Naive thymus-derived CD8-positive, alpha-beta T cell (primary cell): ENCODE measurements at places on chromosomes 11 and 22. TPM values are rescaled to one million over a fixed set of nuclear protein-coding genes. Genes with fewer than 3 reads are reported as not detected.

The ANO9 gene
- 78.6 TPM for total RNA-seq

The ALG8 gene
- 37.4 TPM for total RNA-seq

The KRTAP5-8 gene
- not detected for total RNA-seq

The MS4A3 gene
- not detected for total RNA-seq

The GP1BB gene
- not detected for total RNA-seq

The RAB36 gene
- total RNA-seq: 1.2 TPM

The SOX10 gene
- not detected for total RNA-seq

The SHANK2 gene
- total RNA-seq: not detected

The C11orf97 gene
- total RNA-seq: not detected

The CAPN1 gene
- total RNA-seq: 106 TPM

The FZD4 gene
- not detected for total RNA-seq

The DDI1 gene
- not detected for total RNA-seq

The OR10G6 gene
- total RNA-seq: not detected

GRCh38 chr11:18907391-18907790, 31.8 kb downstream of the MRGPRX1 start:
- H3K27ac ChIP-seq: no peak overlapping the region
- DNase-seq: no peak
- no peak overlapping the region for H3K4me3 ChIP-seq
- H3K4me1 ChIP-seq: no peaks in the 10 kb centered on the region
- no peaks in the 10 kb centered on the region for H3K36me3 ChIP-seq

DNA sequence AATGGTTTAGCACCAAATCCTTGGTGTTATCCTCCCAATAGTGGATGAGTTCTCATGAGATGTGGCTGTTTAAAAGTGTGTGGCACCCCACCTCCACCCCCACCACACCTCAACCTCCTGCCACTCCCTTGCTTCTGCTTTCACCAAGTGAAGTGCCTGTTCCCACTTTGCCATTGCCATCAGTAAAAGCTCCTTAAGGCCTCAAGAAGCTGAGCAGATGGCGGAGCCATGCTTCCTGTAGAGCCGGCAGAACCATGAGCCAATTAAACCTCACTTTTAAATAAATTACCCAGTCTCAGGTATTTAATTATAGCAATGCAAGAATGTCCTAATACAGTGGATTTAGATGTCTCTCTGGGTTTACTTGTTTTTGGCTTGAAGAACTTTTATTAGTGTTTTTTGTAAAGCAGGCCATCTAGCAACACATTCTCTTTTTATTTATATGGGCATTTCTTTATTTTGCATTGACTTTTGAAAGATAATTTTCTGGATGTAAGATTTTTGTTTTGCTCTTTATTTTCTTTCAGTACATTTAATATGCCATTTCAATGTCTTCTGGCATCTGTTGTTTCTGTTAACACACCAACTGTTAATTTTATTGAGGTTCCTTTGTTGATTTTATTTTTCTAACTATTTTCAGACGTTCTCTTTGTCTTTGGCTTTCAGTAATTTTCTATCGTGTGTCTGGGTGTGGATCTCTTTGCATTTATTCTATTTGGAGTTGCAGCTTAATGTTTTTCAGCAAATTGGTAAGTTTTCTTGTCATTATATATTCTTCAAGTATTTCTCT, 724.5 kb upstream of the CNTN5 start:
- no peak for DNase-seq
- no peaks in the 10 kb centered on the region for H3K27me3 ChIP-seq
- H3K4me1 ChIP-seq: peaks cover 14% of the 10 kb centered on the region
- no peaks in the 10 kb centered on the region for H3K36me3 ChIP-seq

- H3K4me3 ChIP-seq: no peak overlapping the region
- no peaks in the 10 kb centered on the region for H3K4me1 ChIP-seq
- no peaks in the 10 kb centered on the region for H3K36me3 ChIP-seq
- DNase-seq: no peak
- H3K27me3 ChIP-seq: no peaks in the 10 kb centered on the region
- no peak overlapping the region for H3K27ac ChIP-seq
Measured at GRCh38 chr11:100910808-100911207, 218.8 kb downstream of the PGR start.

- no peak overlapping the region for H3K4me3 ChIP-seq
- DNase-seq: no peak
- peaks cover 28% of the 10 kb centered on the region for H3K27me3 ChIP-seq
- H3K4me1 ChIP-seq: peaks cover 14% of the 10 kb centered on the region
Measured at GRCh38 chr11:12824281-12825041, 150.2 kb downstream of the TEAD1 start.

DNA sequence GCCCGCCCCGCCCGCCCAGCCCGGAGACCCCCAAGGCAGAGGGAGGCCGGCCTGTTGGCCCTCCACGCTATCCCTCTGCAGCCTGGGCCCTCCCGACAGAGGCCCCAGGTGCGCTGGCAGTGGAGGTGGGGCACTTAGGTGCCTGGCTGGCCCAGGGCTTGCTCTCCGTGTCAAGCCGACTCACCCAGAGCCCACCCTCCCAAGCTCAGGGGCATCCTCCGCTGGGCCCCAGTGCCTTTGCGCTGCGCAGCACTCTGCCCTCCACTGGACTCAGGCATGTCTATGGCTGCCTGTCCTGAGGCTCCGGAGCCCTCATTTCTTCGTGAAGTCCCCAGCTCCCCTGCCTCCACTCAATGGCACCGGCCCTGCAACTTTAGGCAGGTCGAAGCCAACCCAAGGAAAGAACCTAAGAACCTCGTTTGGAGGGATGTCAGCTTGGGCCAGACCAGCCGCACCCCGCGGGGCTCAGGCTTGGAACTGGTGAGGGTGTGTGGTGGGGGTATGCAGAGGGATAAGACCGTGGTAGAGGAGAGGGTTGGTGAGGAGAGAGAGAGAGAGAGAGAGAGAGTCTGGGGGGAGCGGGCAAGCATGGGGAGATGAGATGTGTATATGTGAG, 6.1 kb downstream of the SMIM45 start:
- no peak for DNase-seq
- H3K27me3 ChIP-seq: peaks cover 3% of the 10 kb centered on the region
- H3K4me3 ChIP-seq: peak overlapping the region; percentile 66
- no peaks in the 10 kb centered on the region for H3K36me3 ChIP-seq

- DNase-seq: no peak
- H3K27me3 ChIP-seq: no peaks in the 10 kb centered on the region
- H3K4me3 ChIP-seq: no peak overlapping the region
Measured at GRCh38 chr22:35568751-35569739, 28.4 kb downstream of the RASD2 start.

DNA sequence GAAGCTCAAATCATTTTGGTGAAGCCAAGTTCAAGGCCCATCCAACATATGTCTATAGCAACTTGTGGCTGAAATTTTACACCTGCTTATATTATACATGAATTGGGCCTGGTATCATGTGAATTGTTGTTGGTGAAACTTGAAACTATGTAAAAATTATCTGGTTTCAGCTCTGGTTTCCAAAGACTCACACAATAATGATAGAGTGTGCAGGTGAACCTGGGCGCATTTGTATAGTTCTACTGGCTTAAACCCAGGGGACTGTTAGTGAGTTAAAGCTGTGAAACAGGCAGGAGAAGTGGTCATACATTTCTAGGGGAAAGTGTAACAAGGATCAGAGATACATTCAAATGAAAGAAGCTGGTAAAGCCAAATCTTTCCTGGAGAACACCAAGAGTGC, 627.3 kb downstream of the METTL15 start:
- no peak overlapping the region for H3K27ac ChIP-seq
- H3K27me3 ChIP-seq: no peaks in the 10 kb centered on the region
- no peak overlapping the region for H3K4me3 ChIP-seq
- no peak for DNase-seq

DNA sequence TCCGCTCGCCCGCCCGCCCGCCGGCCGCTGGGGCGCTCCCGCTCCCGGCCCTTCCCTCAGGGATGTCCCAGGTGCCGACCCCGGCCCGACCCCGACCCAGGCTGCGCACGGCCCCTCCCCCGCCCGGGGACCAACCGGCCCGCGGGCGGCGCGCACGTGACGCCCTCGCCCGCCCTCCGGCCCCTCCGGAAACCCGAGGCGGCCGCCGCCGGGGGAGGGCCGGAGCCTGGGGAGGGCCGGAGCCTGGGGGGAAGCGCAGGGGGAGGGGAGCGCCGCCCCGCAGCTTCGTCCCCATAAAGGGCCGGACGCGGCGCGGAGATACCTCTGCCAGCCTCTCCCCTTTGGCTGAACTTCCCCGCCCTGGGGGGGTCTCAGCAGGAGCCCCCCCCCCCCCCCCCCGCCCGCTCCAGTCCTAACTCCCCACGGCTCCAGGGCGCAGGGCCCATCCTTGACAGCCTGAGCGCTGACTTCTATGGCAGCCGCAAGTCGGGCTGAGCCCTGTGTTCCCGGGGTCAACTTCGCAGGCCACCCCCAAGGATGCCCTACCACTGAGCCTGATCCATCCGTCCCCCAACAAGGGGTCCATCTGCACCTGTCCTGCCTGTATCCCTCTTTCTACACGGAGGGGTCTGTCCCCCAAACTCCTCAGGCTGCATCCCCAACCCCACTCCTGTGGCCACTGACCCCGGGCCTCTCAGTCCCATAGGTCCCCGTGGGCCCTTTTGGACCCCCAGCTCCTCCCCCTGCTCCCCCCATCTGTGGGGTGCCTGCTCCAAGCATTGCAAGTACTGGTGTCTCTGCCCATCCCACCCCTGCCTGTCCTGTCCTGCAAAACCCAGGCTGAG, at the start of gene MAPK12:
MAPK12 (minus strand) TSS at position 69 of the 845 bp plus-strand sequence. CDS start 174 bp downstream, outside the sequence.
- H3K27me3 ChIP-seq: peaks cover 5% of the 10 kb centered on the region
- H3K36me3 ChIP-seq: peaks cover 2% of the 10 kb centered on the region
- DNase-seq: no peak

DNA sequence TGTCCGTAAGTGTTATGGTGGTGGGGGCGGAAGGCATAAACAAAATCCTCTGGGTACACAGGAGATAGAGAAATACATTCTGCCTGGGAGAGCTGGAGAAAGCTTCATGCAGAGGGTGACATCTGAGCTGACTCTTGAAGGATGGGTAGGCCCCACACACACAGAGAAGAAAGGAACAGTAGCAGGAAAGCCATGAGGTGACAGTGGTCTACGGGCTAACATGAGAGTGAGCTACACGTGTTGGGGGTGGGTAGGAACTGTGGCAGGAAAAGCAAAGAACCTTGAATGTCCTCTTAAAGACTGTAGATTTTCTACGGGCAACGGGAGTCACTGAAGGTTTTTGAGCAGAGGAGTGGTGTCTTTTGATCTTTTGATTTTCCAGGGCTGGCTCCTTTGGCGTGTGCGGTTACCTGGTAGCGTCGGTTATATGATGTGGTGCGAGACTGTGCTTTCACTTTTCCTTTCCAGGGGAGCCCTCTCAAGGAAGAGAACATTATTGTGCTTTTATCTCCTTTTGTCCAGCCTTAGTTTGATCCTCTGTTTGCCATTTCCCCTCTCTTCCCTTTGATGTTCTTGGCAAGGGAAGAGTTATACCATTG, 39.7 kb downstream of the ADAMTS8 start:
- H3K4me3 ChIP-seq: peak overlapping the region; percentile 87
- no peaks in the 10 kb centered on the region for H3K36me3 ChIP-seq
- peak overlapping the region; percentile 91 for H3K27ac ChIP-seq

DNA sequence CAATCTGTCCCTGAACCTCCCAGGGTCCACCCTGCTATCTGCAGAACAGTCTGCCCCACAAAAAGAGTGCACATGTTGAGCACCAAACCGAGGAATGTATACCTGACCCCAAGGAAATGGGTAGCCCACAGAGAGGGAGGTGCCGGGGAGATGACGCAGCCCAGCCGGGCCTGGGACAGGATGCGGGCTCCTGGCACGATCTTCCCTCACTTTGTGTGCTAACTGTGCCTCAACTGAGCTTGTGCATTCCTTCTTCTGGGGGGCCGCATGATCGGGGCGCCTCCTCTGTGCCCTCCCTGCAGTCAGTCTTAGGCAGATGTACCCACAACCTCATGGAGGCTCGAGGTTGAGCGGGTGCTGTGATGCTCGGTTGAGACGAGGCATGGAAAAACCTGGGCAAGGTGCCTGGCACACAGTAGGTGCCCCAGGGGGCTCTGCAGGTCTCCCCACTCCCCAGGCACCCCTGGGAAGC, 2.4 kb downstream of the GAS2L1 start:
- H3K4me1 ChIP-seq: peaks cover 9% of the 10 kb centered on the region
- peak overlapping the region; percentile 59 for H3K27ac ChIP-seq
- DNase-seq: no peak
- H3K4me3 ChIP-seq: peak overlapping the region; percentile 3
- H3K36me3 ChIP-seq: no peaks in the 10 kb centered on the region
- H3K27me3 ChIP-seq: peaks cover 45% of the 10 kb centered on the region

- peaks cover 12% of the 10 kb centered on the region for H3K27me3 ChIP-seq
- no peak overlapping the region for H3K4me3 ChIP-seq
- H3K36me3 ChIP-seq: no peaks in the 10 kb centered on the region
- no peaks in the 10 kb centered on the region for H3K4me1 ChIP-seq
Measured at GRCh38 chr11:129710423-129710822, 105.2 kb upstream of the TMEM45B start.

- no peak for DNase-seq
- no peak overlapping the region for H3K27ac ChIP-seq
- no peaks in the 10 kb centered on the region for H3K27me3 ChIP-seq
- H3K4me3 ChIP-seq: no peak overlapping the region
- H3K4me1 ChIP-seq: peaks cover 10% of the 10 kb centered on the region
Measured at GRCh38 chr11:18624161-18624560, 10.0 kb downstream of the SPTY2D1 start.

DNA sequence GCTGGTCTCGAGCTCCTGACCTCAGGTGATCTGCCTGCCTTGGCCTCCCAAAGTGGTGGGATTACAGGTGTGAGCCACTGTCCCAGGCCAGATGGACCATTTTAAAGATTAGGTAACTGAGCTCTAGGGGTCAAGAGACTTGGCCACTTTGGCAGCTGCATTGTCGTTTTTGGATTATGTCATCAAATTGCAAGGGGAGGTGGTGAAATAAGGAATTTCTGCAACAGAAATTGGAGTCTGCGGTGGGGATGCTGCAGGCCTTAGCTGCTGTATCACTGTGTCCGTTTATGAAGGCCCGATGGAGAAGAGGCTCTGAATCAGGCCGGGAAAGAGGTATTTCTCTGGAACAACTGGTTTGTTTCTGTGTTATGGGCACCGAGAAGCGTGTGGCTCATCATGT, 34.6 kb downstream of the PTPRJ start:
- no peaks in the 10 kb centered on the region for H3K27me3 ChIP-seq
- H3K36me3 ChIP-seq: no peaks in the 10 kb centered on the region
- H3K4me1 ChIP-seq: peaks cover 84% of the 10 kb centered on the region
- H3K27ac ChIP-seq: peak overlapping the region; percentile 93

- no peaks in the 10 kb centered on the region for H3K36me3 ChIP-seq
- H3K27ac ChIP-seq: no peak overlapping the region
- peaks cover 8% of the 10 kb centered on the region for H3K4me1 ChIP-seq
Measured at GRCh38 chr11:61542705-61543104, 34.2 kb downstream of the LRRC10B start.
